Hematopoietic multipotent progenitor cell treated with erythropoietin and hydrocortisone succinate and interleukin-3 and kit ligand, for 15 days (in vitro differentiated cells): ENCODE measurements at places on chromosomes 11 and 22.

GRCh38 chr22:38272373-38273134, at the start of gene TMEM184B:
TMEM184B (minus strand) TSS chr22:38273010; CDS start chr22:38247961, 25,049 bp downstream.
- DNase-seq, result peak; percentile 87

GRCh38 chr11:117900720-117901440, 24.4 kb upstream of the FXYD6 start:
- no peak for DNase-seq

- no peak for DNase-seq
Measured at GRCh38 chr22:50242406-50242949, 2.3 kb downstream of the TUBGCP6 start.

DNA sequence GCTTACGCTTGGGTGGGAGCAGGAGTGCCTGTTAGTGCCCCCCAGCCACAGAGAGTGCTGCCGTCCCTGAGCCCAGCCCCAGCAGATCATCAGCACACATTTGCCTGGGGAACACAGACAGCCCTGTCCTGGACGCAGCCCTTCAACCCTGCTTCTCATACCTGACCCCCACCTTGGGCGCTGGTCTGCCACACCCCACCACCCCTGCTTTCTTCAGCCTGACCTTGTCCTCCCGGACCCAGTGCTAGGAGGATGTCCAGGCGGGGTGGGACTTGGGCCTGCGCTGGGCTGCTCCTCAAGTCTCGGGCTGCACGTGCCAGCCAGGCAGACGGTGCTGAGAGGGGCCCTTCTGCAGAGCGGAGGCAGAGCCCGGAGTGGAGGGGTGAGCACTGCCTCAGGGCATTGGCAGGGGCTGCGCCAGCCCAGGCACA, 119.2 kb downstream of the KCNQ1OT1 start:
- DNase-seq, result no peak

GRCh38 chr11:2168286-2169004, 3.2 kb downstream of the TH start:
- DNase-seq, result no peak

DNA sequence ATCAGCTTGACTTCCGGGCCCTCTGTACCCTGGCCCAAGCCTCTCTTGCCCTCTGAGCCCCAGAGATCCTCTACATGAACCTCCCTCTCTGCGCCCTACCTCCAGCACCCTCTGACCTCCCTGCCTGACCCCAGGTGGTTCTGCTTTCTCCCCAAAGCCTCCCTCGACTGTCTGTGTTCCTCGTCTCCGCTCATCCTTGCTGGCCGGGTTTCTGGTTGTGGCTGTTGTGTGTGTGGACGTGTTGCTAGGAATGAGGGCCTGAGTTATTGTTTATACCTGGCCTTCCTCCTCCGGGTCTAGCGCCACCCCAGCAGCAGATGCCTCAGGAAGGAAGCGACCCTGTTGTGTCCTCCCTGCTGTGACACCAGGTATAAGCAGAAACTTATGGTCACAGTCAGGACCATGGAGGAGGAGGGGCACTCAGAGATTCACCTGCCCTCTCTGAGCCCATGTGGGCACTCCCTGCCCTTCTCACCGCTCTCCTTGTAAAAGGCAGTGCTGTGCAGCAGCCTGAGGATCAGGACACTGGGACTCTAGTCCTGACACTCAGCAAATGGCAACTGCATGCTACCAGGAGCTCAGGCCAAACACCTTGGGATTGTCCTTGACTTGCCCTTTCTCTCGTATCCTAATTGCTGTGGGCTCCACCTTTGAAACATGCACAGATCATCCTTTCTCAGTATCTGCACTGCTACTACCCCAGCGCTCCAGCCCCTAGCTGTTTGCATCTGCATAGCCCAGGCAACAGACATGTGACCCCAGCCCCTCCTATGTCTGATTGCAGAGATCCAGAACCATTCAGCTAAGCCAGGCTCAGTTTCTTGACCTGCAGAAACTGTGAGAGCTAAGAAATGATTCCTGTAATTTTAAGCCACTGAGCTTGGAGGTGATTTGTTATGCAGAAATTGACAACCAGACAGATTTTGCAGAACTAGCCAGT, 140.1 kb downstream of the ST3GAL4 start:
- no peak for DNase-seq
